ENCODE measurements at places on chromosomes 5 and 9.

DNA sequence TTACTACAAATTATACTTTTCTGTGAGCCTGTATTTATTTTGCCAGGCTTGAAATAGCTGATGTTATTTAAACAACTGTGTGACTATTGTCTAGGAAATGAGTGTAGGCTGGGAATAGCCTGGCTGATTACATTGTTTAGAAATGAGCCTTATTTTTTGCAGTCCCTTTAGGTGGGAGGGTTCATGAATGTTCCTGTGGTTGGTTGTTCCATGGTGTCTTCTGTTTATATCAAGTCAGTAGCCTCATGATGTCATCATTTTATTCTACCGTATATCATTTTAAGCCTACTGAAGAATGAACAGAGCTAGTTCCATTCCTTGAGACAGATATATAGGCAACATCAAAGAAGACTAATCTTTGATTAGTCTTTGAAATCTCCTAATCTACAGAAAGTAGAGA is 53.1 kb downstream of the MAP1B start:
- no peak for DNase-seq

GRCh38 chr5:88647901-88648300 is 235.1 kb downstream of the MEF2C start:
- DNase-seq: no peak

DNA sequence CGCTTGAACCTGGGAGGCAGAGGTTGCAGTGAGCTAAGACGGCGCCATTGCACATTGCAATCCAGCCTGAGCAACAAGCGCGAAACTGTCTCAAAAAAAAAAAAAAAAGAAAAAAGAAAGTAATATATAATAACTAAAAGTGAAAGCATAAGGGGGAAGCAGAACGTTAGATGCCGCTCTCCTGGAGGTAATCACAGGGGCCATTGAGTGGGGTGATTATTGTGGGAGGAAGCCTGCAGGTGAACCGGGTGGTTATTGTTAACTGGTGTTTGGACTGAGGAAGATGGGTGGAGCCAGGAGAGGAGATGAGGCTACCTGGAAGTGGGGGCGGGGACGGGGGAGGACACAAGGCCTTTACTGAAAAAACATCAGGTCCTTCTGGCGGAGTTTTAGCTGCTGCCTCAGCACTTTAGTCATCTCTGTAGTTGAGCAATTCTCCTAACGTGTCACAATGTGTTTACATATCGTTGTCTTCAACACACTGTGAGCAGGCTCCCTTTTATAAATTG is 5.3 kb upstream of the TJP2 start:
- no peak for DNase-seq

DNA sequence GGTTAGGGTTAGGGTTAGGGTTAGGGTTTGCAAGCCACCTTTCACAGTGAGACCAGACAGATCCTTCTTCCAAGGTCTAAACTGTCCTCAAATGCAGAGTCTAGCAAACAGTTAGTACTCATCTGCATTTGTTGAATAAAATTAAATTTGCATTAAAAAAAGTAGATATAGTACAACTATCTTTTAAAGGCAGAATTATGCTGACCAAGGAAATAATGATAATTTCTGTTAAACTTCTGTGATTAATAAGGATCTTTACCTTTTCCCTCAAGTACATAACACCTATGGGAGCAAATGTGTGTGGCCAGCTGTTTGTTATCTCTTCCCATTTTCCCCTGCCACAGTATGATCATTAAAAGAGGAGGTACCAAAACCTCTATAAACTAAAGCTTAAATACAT is 19.8 kb downstream of the PUM3 start:
- no peak for DNase-seq

- no peak for DNase-seq
Observed at GRCh38 chr5:171269717-171270116, 39.3 kb upstream of the TLX3 start.

Data from osteocyte (in vitro differentiated cells).